ENCODE measurements at places on chromosomes 1 and 21. TPM values are rescaled to one million over a fixed set of nuclear protein-coding genes. Genes with fewer than 3 reads are reported as not detected.

DNA sequence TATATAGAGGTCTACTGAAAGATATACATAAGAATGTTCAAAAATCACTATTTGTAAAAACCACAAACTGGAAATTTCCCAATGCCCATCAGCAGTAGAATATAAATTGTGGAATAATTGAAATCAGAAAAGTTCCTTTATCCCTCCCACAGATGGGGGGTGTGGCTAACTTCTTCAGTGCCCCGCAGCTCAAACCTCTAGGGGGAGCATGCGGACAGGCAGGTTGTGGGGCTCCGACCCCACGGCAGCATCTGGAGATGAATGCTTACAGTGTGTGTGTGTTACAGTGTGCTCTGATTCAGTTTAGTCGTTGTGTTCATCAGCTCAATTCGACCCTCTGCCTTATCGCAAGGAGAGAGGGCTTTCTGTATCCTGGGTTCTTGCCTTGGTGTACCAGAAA, 262.1 kb upstream of the LRRC7 start:
- H3K27ac ChIP-seq: no peak overlapping the region
- H3K4me1 ChIP-seq: no peaks in the 10 kb centered on the region
- H3K27me3 ChIP-seq: no peaks in the 10 kb centered on the region
- no peak overlapping the region for H3K4me3 ChIP-seq
- H3K36me3 ChIP-seq: no peaks in the 10 kb centered on the region

GRCh38 chr1:25245393-25245792, 1.9 kb downstream of the RSRP1 start:
- H3K27me3 ChIP-seq: no peaks in the 10 kb centered on the region
- peak overlapping the region; percentile 99 for H3K4me3 ChIP-seq
- H3K27ac ChIP-seq: peak overlapping the region; percentile 99
- H3K4me1 ChIP-seq: peaks cover 55% of the 10 kb centered on the region

HAX1 gene
- total RNA-seq: 145 TPM

GRCh38 chr1:193524616-193525015, 338.2 kb upstream of the B3GALT2 start:
- no peaks in the 10 kb centered on the region for H3K27me3 ChIP-seq
- no peak for DNase-seq
- no peak overlapping the region for H3K4me3 ChIP-seq
- H3K36me3 ChIP-seq: no peaks in the 10 kb centered on the region
- no peaks in the 10 kb centered on the region for H3K4me1 ChIP-seq

DNA sequence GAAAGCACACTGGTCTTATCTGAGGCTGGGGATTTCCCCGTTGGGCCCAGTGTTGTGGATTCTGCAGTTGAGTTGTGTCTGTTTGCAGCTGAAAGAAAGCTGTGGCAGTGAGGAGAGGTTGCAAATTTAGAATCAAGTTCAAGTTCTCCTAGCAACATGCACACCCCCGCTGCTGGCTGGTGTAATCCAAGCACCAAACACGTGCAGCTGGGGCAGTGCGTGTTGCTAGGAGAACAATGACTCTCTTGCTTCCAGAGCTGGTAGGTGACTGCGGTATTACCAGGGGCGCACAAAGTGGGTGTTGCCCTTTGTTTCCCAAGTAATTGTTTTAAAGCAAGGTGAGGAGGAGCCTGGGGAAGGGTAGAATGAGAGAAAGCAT, 91.5 kb downstream of the IER5 start:
- H3K36me3 ChIP-seq: no peaks in the 10 kb centered on the region
- no peaks in the 10 kb centered on the region for H3K27me3 ChIP-seq
- no peak for DNase-seq
- peaks cover 16% of the 10 kb centered on the region for H3K4me1 ChIP-seq

GJA9 gene
- not detected for total RNA-seq

- no peaks in the 10 kb centered on the region for H3K36me3 ChIP-seq
- H3K4me1 ChIP-seq: peaks cover 6% of the 10 kb centered on the region
- no peak for DNase-seq
- no peak overlapping the region for H3K27ac ChIP-seq
Measured at GRCh38 chr1:212518188-212519054, 85.7 kb downstream of the NENF start.

DNA sequence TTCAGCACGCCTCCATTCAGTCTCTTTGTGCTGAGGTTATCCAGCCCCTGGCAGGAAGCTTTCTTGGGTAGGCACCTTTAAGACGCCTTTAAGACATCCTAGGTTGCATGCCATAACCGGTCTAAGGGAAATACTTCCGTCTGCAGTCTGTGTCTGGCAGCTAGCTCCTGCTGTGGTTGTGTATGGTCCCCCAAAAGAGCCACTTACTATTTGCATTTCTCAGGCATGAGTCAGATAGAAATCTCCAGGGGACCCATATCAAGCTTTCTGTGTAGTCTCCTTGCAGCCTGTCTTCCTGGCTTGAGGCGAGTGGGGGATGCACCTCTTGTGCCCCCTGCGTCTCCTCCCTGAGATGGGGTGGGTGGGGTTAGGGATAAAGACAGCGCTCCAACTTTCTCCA, 10.0 kb upstream of the RYR2 start:
- H3K4me1 ChIP-seq: no peaks in the 10 kb centered on the region
- H3K4me3 ChIP-seq: no peak overlapping the region
- H3K27ac ChIP-seq: no peak overlapping the region
- H3K27me3 ChIP-seq: peaks cover 3% of the 10 kb centered on the region
